ENCODE measurements at places on chromosomes 12 and 14. TPM values are rescaled to one million over a fixed set of nuclear protein-coding genes. Genes with fewer than 3 reads are reported as not detected.
A peak's percentile ranks its signal among the peaks of the same experiment; 100 is the strongest.

MTA1 gene
- total RNA-seq, result 36.6 TPM

DNA sequence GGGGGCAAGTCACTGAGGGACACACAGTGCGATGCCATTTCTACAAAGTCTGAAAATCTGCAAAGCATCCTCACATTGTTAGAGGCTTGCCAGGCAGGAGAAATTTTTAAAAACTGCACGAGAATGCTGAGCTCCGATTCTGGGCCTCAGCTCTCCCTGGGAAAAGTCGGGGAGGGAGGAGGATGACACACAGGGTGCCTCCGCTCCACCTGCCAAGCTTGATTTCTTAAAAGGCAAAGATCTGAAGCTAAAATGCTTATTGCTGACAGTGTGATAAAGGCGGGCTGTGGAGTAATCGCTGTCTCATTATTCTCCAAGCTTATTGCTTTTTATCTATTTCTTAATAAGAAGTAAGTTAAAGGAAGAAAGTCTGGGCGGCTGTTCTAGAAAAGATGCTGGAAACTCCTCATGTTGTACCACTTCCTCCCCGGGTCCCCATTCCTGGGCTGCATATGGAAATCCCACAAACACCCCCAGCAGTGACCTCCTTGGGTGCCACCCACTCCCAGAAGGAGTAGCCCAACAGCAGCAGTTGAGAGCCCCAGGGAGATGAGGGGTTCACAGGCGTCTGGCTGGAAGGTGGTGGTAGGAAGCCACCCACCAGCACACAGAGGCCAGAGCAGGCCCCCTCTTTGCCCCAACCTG lies 55.0 kb downstream of the CCDC85C start:
- H3K27me3 ChIP-seq, result no peaks in the 10 kb centered on the region
- peak; percentile 62 for DNase-seq
- peaks cover 31% of the 10 kb centered on the region for H3K4me1 ChIP-seq
- H3K36me3 ChIP-seq, result no peaks in the 10 kb centered on the region
- H3K4me3 ChIP-seq, result no peak overlapping the region

YLPM1 gene
- total RNA-seq, result 45.5 TPM

DNA sequence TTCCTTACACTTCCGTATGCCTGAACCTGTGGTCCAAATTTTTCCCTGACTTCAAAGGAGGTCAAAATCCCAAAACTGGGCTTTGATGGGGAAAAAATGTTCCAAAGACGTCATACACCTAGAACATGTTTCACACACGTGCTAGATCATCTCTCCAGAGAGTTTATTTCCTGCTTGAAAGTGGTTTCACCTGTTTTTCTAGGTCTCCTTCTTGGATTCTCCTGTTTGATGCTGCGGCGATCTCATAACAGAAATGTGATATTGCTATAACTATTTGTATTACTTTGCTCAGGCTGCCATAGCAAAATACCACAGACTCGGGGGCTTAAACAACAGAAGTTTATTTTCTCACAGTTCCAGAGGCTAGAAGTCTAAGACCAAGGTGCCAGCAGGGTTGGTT lies 19.7 kb upstream of the TMCC3 start:
- H3K4me3 ChIP-seq, result no peak overlapping the region
- no peak overlapping the region for H3K27ac ChIP-seq
- no peaks in the 10 kb centered on the region for H3K4me1 ChIP-seq
- H3K27me3 ChIP-seq, result no peaks in the 10 kb centered on the region
- DNase-seq, result no peak

- peaks cover 23% of the 10 kb centered on the region for H3K4me1 ChIP-seq
- no peak overlapping the region for H3K4me3 ChIP-seq
- no peaks in the 10 kb centered on the region for H3K27me3 ChIP-seq
Measured at GRCh38 chr12:113208041-113208934, 13.0 kb upstream of the TPCN1 start.

GRCh38 chr12:65171073-65171472 lies 1.7 kb downstream of the LEMD3 start:
- peaks cover 46% of the 10 kb centered on the region for H3K4me1 ChIP-seq
- H3K36me3 ChIP-seq, result no peaks in the 10 kb centered on the region

DNA sequence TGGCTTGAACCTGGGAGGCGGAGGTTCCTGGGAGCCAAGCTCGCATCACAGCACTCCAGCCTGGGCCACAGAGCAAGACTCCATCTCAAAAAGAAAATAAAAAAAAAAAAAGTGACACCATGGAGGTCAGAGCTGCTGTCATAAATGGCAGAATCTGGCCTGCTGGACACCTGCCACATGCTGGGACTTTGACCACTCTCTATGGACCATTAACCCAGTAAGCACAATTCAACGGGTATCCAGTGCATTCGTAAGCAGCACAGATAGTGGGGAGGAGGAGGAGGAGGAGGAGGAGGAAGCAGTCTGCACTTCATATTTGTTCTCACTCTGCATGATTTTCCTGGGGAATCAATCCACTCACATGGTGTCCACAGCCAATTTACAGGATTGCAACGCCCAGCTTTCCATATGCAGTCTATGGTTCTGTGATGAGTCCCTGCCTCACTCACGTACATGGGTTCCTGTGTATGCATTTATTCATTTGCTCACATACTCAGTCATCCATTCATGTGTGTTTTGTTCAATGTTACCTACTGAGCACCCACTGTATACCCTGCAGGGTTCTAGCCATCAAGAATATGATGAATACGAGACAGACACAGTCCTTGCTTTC lies 326.8 kb downstream of the GLT1D1 start:
- H3K27ac ChIP-seq, result no peak overlapping the region
- H3K36me3 ChIP-seq, result no peaks in the 10 kb centered on the region
- no peaks in the 10 kb centered on the region for H3K27me3 ChIP-seq
- no peak for DNase-seq
- H3K4me3 ChIP-seq, result no peak overlapping the region

DNA sequence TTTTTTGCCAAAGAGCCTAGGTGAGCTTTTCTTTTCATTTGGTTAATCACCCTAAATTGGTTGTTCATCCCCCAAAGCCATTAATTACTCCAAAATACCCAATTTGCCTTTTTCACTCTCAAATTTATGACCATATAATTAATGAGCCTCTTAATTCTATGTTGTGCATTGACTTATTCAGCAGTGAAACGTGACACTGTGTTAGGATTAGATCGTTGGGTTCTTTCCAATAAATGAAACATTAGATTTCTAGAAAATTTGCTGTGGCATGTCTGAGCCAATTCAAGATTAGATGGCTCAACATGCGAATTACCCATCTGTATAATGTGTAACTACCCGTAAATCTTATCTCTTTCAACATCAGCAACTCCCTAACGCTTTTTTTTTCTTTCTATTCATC lies 273.4 kb downstream of the BMP4 start:
- no peaks in the 10 kb centered on the region for H3K4me1 ChIP-seq
- no peaks in the 10 kb centered on the region for H3K36me3 ChIP-seq
- H3K27ac ChIP-seq, result no peak overlapping the region
- no peaks in the 10 kb centered on the region for H3K27me3 ChIP-seq
- DNase-seq, result no peak
- H3K4me3 ChIP-seq, result no peak overlapping the region

CLECL1 gene
- 1.9 TPM for total RNA-seq

DNA sequence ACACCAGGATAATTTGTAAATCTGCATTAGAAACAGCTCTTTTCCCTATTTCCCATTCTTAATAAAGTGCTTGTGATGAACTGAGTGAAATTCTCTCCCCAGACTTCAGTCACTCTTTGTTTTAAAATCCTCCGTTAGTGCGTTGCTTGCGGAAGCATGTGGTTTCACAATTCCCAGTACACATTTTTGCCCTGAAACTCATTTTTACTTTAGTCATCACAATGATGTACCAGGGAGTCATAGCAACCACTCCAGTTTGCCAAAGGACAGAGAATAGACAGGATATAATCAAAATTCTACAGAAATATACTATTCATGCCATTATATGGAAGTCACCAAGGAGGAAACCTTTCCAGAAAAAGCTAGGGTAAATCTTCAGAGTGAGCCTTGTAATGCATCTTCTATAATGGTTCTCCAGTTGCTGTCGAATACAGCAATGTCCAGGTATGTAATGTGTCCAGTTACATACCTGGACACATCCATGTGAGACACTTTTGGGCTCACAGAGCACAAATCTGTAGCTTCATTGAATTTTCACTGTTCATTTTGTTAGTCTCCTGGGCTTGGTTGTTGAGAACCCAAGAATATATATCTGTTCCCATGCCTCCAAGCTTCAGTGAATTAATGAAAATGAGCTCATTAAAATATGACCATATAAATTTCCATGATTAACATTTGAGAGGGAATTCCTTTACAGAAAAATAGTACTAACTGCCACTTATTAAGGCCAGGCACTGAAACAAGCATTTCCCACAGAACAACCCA lies 57.8 kb downstream of the GPR135 start:
- no peaks in the 10 kb centered on the region for H3K27me3 ChIP-seq
- no peaks in the 10 kb centered on the region for H3K4me1 ChIP-seq
- DNase-seq, result no peak
- peak overlapping the region; percentile 48 for H3K27ac ChIP-seq
